Posterior vena cava (tissue), 2 donors: ENCODE measurements at places on chromosomes 1 and 21. TPM values are rescaled to one million over a fixed set of nuclear protein-coding genes. Genes with fewer than 3 reads are reported as not detected.

- DNase-seq = no peak
These were observed 33.6 kb downstream of the AHDC1 start for GRCh38 chr1:27570356-27570755.

Gene WLS
- total RNA-seq = 83.6 TPM

- no peak for DNase-seq
These were observed 47.3 kb upstream of the COL18A1 start for GRCh38 chr21:45357436-45358260.

- no peak for DNase-seq
These were observed 38.0 kb downstream of the ERG start for GRCh38 chr21:38460171-38460742.

- no peak for DNase-seq
These were observed 8.1 kb downstream of the LRRC53 start for GRCh38 chr1:74504125-74504932.

- no peak for DNase-seq
These were observed 56.5 kb downstream of the FNBP1L start for GRCh38 chr1:93504247-93505033.
